ENCODE measurements at places on chromosomes 3 and 15.

DNA sequence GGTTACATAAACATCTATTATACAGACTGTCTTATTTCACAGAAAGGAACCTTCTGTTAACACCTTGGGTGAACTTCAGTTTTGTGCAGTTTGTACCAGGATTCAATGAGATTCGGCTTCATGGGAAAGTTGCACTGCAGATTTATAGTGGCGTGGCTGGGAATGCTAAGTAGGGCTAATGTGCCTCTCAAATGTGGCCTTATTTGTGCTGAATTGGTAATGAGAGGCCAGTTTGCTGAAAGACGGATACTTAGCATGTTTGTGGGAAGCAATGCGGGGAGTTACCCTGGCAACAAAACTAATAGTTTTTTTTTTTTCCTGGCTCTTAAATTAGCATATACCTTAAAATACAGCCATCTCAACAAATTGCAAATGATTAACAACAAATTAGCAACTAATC is 28.6 kb upstream of the CEMIP start:
- DNase-seq: no peak

DNA sequence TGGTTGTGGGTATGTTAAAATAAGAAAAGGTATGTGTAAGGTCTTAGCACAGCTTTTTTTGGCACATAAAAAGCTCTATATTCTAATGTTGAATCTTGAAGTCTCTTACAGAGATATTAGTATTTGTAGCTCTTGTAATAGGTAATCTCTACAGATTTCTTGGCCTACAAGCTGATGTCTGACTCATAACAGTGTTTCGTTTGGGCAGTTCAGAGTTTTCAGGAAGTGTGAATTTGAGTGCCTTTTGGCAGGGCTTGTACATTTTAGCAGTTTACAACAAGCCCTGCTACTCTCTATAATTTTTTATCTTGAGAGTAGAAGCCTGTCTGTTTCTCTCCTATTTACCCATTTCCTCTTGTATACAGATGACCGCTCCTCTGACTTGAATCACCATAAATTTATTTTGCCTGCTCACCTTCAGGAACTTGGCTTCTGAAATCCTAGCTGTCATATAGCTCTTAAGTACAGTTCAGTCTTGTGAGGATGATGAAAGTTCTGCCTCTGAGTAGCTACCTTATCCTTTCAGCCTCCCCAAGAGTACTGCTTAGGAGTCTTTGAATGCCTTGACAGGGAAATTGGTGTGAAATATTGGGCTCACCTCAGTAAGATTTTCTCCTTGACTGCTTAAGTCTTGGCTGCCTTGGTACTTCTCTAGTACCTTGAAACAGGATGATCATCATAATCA is 419.9 kb upstream of the RARB start:
- no peak for DNase-seq

GRCh38 chr3:149917124-149917667 is 53.5 kb downstream of the PFN2 start:
- no peak for DNase-seq

DNA sequence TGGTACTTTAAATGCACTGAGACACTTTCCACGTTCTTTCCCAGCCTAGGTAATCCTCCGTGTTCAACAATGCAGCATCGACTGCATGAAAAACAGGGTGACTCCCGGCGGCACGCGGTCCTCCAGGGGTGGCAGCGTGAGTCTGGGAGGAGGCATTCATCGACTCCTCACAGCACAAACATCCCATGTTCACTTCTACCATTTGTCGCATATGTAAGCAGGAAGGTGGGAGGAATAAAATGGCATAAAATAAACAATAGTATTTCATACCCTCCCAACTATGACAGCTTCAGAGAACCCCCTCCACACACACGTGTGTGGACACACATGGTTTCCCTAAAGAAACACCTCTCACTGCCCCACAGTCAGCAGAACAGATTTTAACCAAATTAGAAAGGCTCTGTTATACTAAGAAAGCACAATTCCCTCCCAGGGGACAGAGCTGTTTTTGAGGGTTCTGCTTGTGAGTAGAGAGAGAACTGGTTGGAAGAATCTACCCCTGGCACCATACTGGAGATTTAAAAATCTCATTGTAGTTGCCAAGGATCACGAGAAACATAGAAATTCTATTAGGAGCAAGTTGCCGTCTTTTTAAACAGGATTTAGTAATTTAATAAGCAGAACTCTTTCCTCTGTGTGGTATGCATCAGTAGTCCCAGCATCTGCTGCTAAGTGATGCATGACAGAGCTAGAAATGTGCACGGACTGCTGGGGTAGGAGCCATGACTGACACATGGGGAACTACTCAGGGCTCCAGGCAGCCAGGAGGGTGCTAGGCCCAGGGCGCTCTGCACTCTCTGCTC is 6.0 kb downstream of the FAM43A start:
- no peak for DNase-seq

DNA sequence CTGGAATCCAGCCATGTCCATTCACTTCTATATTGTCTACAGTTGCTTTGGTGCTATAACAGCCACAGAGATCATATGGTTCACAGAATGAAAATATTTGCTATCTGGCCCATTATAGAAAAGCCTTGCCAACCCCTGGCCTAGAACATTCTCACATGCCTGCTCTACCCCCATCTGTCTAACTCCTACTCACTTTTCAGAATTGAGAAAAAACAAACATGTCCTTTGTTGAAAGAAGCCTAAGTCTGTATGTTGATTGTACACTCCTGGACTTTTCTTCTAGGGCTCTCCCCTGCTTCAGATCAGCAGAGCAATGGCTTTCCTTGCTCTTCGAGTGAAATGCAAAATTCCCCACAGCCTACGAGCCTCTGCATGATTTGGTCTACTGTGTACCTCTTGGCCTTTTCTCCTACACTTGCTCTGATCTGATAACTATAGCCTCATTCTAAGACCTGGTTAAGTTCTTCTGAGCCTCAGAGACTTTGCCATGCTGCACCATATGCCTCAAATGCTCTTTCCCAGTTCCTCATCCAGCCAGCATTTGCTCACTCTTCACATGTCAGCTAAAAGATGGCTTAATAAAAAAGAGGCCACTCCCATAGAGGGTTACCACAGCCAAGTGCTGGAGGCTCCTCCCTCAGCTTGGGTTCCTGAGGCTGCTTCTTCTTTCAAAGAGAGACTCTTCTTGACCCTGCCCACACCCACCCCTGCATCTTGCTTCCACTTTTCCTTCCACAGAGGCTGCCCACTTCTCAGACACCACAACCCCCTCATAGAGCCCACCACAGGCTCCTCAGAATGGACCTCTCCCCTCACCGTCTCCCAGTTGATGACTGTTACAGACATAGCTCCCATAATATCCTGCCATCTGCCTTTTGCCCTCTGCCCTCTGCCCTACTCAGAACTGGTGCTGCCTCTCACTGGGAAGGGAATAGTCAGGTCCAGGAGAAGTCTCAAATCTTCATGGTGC is 22.9 kb upstream of the DCLK3 start:
- DNase-seq: no peak

DNA sequence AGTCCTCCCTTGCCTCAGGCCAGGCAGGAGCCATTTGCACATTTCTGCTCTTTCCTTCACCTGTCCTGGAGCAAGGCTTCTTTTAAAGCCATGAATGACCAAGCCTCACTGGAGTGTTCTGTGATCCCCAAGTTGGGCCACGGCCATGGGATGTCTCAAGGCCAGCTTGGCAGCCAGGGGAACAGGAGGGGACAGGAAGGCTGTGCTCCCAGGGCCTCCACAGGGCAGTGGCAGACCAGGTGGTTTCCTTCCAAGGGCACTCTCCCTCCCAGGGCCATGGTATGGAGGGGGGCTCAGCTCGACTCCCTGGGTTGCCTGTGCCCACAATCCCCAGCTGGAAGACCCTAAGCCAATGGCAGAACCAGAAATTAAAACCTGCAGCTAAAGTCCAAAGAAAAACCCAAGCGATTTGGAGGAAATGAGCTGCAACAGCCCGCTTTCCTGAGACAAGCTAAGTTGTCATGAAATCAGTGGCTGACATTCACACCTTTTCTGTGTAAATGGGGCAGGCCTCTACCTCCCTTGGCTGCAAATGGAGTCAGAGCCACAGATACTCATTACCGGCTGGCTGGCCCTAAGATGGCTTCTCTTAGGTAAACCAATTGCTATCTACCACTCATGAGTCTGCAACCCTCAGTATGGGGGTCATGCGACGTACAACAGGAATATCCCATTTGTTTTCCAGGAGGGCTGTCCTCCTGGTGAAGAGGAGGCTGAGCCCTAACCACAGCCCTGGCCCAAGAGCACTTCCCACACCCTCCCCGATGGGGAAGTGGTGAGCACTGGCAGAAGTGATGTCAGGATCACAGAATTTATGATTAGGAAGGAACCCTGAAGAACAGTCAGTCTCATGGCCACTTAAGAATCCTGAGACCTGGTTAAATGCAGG is 83.3 kb downstream of the SNRK start:
- no peak for DNase-seq

GRCh38 chr3:31371484-31372177 is 161.1 kb upstream of the STT3B start:
- no peak for DNase-seq

DNA sequence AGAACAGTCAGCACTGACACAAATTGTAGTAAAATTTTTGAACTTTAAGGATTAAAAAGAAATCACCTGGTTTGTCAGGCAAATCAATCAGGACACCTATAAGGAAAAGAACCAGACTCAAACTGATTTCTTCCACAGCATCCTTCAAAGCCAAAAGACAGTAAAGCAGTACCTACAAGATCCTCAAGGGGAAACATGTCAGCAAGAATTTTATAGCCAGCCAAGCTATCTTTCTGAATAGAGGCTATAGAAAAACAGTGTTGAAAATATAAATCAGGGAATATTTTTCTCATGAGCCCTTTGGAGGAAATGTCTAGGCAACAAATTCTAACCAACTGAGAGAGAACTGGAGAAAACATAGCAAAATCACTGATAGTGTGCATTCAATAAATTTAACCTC is 301.4 kb upstream of the UBE2E2 start:
- DNase-seq: no peak

DNA sequence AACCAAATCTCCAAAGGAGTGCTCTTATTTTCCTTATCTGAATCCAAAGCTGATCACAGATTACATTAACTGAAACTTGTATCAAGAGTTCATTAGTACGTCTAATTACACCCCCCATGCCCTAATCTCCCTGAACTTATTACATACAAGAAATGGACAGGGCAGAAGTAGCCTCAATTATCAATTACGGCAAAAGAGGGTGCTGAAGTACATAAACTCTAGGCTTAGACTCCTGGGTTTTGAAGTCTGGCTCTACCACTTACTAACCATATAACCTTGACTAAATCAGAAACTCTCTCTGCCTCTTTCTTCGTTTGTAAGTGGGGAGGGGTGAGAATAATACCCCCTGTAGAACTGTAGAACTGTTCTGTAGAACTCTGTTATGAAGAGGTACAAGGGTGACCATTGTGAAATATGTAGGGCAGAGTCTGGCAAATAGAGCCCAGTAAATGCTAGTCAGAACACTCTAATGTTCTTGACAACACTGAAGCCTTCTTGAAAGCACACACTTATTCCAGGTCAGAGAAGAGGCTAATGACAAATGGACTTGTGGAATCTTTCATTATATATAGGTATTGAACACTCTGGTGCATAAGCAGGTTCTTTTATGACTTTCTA is 19.6 kb upstream of the OR5K4 start:
- DNase-seq: no peak

DNA sequence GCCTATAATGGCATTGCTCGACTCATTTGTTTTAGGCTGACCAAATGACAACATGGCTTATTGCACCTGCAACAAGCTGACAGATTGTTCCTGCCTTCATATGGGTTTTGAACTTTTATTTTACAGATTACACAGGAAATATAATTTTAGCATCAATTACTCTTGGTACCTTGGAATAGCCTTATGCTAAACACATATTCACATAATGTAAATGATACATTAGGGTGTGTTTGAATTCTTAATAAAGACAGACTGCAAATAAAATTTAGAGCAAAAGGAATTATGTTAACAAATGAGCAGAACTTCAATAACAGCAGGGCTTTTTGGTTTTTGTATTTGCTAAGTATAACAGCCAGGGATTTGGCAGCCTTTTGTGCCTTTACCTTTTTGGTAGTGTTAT is 51.9 kb upstream of the TMC3 start:
- no peak for DNase-seq

- no peak for DNase-seq
Observed at GRCh38 chr3:123330441-123330991, 118.4 kb downstream of the ADCY5 start.

DNA sequence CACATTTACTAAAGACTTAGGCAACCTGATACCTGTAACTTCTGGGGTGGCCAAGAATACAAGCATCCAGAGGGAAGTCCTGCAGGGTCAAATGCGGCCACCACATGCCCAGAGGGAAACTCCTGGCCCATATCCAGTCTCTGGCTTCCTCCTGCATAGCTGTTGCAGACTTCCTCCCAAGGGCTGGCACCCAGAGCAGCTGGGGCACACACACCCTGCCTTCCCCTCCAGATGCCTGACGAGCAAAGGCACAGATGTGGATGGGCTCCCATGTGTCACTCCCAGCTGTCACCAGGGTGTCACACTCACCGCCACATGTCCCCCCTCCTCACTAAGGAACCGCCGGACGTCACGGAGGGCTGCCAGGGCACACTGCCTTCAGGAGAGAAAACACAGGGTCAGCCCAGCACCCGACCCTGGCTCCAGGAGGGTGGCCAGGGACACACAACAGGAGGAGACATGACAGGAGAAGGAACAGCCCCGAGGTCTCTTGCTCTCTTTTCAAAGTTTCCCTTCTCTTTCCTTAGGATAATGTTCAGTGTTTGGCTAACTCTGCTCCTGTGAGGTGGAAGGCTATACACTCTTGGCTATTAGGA is 13.2 kb downstream of the PFKFB4 start:
- DNase-seq: no peak

DNA sequence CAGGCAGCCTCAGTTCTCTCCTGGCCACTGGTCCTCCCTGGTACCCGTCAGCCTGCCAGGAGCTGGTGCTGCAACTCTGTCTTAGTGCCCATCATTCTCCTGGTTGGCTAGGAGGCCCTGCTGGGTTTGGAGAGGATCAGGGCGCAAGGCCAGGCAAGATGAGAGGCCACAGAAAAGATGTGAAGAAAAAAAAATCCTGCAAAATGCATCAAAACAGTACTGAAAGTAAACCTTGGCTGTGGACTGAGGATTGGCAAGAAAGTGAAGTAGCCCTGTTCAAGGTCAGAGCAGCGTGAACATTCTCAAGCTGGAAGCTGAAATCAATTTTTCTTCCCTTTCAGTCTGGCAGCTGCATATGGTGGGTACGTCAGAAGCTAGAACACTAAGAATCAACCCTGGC is 74.2 kb downstream of the GTF2E1 start:
- no peak for DNase-seq

- DNase-seq: no peak
Observed at GRCh38 chr3:58628823-58629562, 37.6 kb downstream of the FAM3D start.

DNA sequence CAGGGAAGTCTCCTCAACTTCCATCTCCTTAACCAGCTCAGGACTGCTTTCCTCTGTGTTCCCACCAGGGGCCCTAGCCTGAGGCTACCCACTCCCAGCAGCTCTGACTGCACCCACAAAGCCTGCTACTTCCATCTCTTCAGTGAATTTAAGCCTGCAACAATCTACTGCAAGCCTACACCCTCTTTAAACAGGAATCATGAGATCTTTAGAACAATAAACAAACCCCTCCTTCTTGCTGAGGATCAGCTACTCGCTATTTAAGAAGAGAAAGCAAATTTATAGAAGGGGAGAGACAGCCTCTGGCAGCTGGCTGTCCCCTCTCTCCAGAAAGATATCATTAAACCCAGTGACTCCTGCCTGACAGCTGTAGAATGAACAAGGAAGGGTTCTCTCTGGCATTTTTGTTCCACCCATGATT is 51.9 kb downstream of the ARHGAP31 start:
- no peak for DNase-seq

- no peak for DNase-seq
Observed at GRCh38 chr3:56775838-56776555, 25.8 kb downstream of the ARHGEF3 start.

Data from activated naive CD4-positive, alpha-beta T cell (primary cell).